ENCODE measurements at places on chromosomes 13 and 19. TPM values are rescaled to one million over a fixed set of nuclear protein-coding genes. Genes with fewer than 3 reads are reported as not detected.

DNA sequence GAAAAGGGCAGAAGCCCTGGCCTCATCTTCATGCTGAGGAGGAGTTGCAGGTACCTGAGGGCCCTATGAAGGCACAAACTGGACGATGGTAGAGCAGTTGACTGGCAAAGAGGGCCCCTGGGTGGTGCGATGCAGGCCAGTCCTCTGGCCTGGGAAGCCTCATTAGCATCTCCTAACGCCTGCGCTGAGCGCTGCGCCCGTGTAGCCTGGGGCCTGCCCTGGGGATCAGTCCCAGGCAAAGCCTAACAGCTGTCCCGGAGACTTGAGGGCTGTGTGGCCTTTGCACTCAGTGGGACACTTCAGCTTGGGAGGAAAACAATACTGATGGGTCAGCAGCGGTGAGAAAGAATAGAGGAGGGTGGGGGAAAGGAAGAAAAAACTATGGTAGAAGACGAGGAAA, 187.7 kb downstream of the RAP2A start:
- DNase-seq: no peak

NTF4 gene
- 6.8 TPM for total RNA-seq

FFAR2 gene
- not detected for total RNA-seq

VRK3 gene
- 40.3 TPM for total RNA-seq

SLC5A5 gene
- not detected for total RNA-seq

DNA sequence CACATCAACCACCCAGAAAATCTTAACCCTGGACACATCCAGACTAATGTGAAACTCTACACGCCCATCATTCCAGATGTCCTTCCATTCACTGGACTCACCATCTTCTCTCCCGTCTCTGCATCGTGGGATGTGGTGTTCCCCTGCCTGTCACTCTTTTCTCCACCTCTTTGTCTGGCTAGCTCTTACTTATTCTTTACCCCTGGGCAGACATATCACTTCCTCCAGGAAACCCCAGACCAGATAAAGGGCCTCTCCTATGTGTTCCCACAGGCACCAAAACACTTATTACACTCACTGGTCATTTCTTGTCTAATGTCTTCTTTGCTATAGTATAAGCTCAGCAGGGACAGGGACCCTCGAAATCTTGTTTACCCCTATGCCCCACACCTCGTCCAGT, 109.3 kb upstream of the IPO5 start:
- DNase-seq: no peak

FGF14 gene
- not detected for total RNA-seq

GRCh38 chr19:2523630-2524311, 47.8 kb downstream of the GADD45B start:
- DNase-seq: no peak

- DNase-seq: no peak
These were observed 9.7 kb downstream of the TMIGD2 start for GRCh38 chr19:4292515-4292914.

DNA sequence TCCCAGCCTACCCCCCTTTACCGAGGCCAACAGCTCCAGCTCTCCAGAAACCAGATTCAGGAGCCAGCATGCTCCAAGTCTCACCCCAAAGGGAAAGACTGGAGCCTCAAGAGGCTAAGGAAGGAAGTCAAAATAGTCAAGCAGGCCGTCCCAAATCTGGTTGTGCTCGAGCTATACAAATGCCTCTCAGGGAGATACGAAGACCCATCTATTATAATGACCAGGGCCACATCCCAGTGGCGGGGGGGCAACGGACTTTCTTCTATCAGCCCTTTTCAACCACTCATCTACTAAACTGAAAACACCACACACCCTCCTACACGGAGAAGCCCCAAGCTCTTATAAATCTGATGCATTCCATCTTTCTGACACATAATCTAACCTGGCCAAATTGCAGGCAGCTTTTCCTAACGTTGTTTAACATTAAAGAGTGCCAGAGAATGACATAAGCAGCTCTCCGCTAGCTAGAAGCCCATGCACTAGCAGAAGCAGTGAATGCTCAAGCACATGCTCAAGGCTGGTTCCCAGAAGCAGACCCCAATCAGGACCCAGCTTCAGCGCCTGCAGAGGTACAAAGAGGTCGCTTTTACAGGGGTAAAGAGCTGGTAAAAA, 104.6 kb upstream of the ZNF98 start:
- no peak for DNase-seq

DNA sequence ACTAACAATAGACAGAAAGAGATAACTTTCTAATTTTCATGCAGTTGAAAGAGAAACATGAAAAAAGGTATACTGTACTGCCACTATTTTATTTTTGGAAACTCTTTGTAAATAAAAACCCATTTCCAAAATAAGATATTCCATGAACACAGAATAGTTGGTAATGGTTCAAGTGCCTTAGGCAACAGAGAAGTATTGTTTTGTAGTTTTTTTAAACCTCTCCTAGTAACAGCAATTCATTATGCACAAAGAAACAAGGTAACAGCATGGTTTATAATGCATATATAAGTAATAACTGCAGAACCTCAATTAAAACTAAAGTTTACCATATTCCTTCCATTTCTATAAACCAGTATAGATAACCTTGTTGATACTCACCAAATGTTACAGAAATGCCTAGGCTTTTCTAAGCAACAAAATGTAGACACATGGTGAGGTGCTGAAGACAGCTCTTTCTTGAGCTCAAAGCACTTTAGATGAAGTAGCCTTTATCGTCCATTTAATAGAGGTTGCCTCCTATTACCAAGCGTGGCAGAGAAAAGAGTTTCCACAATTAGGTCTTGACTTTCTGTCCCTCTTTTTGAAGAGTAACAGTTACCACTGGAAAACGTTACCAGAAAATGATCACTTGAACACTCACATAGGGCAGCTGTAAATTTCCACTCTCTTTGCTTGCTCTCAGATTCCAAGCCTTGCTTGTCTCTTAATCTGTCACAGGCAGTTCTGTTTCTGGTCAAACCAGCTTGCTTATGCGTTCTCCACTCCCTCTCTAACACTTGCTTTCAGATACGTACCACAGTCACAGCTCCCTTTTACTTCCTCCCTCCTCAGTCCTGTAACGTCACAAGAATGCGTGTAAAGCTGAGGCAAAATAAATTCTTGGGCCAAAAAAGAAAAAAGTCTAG, 42.9 kb downstream of the CAB39L start:
- DNase-seq: no peak

DNA sequence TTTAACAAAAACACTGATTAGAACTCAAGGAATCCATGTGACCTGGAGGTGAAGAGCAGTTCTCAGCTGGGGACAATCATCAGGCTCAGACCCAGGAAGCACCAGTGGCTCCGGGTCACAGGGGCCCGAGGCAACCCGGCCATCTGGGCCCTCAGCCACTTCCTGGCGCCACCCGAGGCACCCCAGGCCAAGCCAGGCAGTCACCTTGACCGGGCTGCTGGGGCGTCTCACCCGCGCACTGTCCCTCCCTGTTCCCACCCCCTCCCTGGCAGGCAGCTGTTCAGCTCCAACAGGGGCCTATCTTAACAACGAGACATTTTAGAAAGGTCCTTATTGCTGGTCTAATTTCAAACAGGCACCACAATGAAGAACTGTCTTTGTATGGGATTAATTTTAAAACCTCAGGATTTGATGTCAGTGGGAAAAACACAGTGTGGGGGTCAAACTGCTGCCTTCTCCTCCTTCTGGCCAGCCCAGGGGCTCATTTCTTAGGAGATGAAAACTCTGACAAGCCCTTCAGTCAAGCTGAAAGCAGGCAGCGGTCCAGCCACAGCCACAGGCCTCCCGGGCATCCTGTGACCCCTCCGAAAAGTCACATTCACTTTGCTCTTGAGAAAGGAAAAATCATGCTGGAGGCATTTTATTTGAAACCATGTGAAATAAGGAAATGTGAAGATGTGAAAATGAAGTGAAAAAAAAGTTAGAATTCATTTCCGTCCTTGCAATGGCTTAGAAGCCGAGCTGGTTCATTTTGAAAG, 83.3 kb downstream of the KCTD15 start:
- no peak for DNase-seq

- DNase-seq: no peak
These were observed 19.9 kb downstream of the ONECUT3 start for GRCh38 chr19:1773184-1773583.

- DNase-seq: no peak
These were observed 54.1 kb upstream of the MAB21L1 start for GRCh38 chr13:35530581-35530980.

- no peak for DNase-seq
These were observed 2.8 kb upstream of the POP4 start for GRCh38 chr19:29603308-29603707.

GRCh38 chr13:79226938-79227337, 179.1 kb downstream of the RBM26 start:
- DNase-seq: no peak

PNMA8A gene
- 0.83 TPM for total RNA-seq

- no peak for DNase-seq
These were observed 47.1 kb downstream of the ARHGAP35 start for GRCh38 chr19:46907880-46908279.

- no peak for DNase-seq
These were observed 318.2 kb downstream of the MYO16 start for GRCh38 chr13:108947551-108948030.

DNA sequence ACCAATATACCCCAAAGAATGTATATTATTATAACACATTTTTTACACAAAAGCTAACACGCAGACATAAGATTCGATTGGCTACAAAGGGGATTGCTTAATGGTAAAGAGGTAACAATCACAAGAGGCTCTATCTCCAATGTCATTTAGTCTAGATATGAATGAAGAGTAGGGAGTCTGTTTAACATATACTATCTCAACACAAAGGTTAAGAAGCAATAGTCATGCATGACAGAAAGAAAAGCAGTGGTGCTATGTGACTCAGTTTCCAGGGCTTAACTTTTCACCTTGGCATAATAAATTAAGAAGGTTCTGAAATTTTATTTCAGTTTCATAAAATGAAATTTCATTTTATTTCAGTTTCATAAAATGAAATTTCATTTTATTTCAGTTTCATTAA, 33.3 kb downstream of the UFM1 start:
- no peak for DNase-seq

DNA sequence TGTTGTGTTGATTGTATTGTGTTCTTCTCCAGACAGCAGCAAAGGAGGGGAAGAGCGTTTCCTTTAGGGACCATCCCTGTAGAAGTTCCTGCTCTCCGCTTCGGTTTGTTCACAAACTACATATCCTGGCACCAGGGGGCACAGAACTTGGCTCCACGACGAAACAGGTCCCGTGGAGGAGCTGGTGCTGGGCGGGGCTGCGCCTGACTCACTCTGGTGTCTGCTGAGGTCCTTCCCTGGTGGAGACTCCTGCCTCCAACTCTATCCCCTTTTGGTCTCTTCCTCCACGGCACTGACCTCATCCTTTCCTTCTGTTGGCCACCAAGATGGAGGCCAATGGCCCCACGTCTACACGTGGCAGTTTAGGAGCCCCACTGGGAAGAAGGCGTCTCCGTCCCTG, 14.7 kb downstream of the TMPRSS9 start:
- DNase-seq: no peak

DNA sequence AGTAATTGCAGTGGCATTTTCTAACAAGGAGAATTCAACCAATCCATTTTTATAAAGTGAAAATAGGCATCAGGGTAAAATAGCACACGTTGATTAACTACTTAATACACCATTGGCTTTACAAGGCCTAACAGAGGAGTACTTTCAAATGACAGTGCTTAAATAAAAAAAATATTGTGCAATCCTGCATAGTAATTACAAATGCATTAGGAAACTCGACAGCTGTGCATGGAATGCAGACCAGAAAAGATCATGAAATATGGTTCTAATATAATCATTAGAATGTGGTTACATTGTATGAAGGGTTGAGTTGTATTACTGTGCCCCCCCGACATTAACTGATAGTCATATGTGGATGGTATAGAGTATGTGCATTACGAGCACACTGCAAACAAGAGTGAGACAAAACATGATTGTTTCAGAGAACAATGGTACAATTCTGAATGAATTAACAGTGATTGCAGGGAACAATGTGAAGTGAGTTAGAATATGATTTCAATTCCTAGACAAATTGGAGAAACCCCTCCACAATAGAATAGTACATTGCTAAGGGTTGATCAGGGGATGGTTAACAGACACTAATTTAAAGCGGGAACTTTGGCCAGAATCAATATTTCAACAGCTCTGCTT, 270.6 kb downstream of the GPC5 start:
- no peak for DNase-seq

DNA sequence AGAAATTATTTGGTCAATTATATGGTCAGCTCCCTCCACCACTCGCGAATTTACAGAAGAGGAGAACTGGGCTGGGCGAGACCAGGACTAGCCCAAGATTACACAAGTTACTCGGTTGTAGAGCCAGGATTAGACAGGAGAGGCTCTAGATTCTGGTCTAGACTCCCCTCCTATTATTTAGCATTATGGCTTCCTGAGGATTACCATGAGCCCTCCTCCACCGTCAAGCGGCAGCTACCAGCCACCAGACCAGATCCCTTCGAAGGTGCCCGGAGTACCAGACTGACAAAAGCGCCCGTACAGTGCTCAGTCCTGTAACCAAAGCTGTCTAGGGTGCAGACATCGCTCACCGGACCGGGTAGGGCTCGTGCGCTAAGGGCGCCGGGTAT, 497 bp upstream of the MLNR start:
- no peak for DNase-seq
